ENCODE measurements at places on chromosomes 3 and 15. TPM values are rescaled to one million over a fixed set of nuclear protein-coding genes. Genes with fewer than 3 reads are reported as not detected.

The CRYGS gene
- total RNA-seq, result 2.0 TPM

The ZBTB11 gene
- total RNA-seq, result 23.0 TPM

The CCNB2 gene
- 5.1 TPM for total RNA-seq

The TIMP4 gene
- 15.6 TPM for total RNA-seq

The P2RY13 gene
- total RNA-seq, result not detected

The ZMYND10 gene
- total RNA-seq, result 1.5 TPM
